Esophagus squamous epithelium (tissue), 5 donors: ENCODE measurements at places on chromosomes 1 and 21.

- no peak for DNase-seq
Observed at GRCh38 chr1:1422465-1423244, 1.6 kb upstream of the ANKRD65 start.

DNA sequence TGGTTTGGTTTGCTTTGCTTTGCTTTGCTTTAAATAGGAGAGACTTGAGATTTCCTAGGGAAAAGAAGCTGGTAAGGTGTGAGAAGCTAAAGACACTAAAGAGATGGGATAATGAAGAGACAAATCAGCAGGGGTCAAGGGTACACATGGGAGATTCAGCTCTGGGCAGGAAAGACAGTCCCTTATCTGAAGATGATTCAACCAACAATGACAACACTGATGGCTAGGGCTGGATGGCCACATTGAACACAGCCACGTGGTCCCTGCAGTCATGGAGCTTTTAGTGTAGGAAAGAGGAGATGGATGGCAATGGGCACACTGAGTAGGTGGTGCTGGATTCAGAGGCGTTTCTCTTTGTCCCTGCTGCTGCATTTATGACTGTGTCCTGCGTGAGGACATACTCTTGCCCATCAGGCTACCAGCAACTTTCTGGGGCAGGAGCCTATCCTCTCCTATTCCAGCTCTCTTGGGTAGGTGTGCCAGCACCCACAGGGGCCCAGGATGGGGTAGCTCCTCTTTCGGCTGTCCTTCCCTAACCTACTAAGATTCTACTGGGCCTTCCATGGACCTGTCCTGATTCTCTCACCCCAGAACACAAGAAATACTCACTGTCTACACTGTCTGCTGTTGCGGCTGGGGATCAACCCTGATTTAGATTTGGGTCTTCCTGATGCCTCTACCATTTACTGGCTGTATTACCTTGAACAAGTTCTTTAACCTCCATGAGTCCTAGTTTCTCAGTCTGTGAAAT, 1.4 kb upstream of the SHISA4 start:
- no peak for DNase-seq

GRCh38 chr1:42170779-42171621, 6.5 kb upstream of the GUCA2A start:
- no peak for DNase-seq

DNA sequence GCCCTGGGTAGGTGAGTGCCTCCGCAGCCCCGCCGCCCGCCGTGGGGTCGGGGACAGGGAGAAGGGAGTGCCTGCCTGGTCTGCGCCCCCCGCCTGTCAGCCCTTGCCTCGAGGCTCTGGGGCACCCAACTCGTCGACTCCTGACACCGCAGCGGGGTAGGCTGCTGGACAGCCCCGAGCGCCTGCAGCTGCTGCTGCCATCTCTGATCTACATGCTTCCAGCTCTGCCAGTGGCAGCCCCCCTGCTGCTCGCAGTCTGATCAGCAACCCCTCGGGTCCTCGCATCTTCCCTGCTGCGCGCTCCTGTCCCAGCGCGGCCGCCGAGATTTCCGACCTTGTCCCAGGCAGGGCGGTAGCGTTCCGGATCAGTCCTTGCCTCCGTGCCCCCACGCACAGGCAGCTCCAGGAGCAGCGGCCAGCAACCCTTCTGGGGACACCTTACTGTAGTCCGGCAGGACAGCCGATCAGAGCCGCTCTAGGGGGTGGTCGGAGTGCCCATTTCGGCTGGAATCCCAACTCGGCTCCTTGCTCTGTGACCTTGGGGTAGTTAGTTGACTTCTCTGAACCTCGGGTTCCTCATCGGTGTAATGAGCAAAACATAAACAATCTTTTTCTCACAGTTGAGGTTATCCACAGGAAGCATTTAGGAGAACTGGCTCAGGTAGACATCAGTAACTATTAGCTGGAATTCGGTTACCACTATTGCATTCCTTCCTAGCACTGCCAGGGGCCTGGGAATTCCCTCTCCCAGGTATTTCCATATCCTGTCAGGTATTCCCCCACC, 540 bp downstream of the BCAN start:
- no peak for DNase-seq

- DNase-seq, result no peak
Observed at GRCh38 chr1:203278082-203278884, 27.0 kb upstream of the BTG2 start.

DNA sequence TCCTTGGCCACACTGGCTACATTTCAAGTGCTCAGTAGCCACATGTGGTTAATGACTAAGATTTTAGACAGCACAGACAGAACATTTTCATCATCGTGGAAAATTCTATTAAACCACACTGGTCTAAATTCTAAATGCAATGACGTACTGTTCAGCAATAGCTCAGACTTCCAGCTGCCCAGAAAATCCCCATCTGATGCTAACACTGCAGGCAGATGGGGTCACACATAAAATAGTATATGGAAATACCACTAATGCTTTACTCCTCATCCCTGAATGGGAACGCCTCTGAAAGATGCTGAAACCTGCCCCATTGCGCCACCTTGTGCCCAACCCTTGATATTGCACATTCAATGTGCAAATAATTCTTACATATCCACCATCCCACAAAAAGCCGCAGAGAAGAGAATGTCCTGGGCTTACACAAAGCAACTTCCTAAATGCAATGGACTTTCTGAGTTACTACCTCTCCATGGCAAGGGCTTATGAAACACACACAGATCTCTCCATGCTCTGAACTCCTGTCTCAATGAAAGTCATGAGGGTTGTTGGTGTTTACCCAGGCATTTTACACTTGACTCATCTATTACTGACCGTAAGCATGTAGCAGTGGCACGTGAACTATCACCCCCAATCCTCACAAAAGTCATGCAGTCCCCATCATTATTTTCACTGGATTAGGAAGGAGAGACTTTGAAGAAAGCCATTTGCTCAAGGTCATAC, 20.3 kb upstream of the SLC5A9 start:
- no peak for DNase-seq

DNA sequence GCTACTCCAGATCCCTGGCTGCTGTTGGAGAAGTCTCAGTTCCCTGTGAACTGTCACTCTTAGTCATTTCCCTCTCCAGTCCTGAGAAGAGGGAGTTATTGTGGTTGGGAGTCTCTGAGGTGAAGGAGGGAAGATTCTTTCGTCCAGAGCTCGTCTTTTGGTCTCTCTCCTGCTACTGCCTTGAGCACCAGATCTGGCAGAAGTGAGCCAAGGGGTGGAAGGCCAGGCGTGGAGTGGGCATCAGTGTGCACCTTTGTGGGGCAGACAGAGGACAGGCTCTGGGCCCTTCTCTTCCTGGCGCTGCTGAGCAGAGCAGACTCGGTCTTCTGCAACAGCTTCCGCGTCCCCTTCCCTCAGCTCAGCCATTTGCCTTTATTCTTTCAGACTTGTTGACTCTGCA, 19.1 kb downstream of the CLCN6 start:
- no peak for DNase-seq

DNA sequence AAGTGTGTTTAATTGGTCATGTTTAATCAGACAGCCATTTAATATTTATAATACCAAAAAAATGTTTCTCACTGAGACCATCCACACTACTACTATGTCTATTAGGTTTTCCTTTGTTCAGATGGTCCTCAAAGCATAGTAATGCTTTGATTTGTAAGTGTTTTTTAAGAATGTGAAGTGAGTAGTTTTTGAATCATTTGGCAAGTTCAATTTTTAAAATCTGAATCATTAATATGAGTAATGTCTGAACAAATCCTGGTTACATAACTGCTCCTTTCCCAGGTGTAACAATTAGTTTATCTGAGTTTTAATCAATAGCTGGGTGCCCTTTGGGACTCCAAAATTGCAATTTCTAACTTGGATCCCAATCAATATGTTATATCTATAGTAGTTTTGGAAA, 23.5 kb upstream of the RPL5 start:
- DNase-seq, result no peak

DNA sequence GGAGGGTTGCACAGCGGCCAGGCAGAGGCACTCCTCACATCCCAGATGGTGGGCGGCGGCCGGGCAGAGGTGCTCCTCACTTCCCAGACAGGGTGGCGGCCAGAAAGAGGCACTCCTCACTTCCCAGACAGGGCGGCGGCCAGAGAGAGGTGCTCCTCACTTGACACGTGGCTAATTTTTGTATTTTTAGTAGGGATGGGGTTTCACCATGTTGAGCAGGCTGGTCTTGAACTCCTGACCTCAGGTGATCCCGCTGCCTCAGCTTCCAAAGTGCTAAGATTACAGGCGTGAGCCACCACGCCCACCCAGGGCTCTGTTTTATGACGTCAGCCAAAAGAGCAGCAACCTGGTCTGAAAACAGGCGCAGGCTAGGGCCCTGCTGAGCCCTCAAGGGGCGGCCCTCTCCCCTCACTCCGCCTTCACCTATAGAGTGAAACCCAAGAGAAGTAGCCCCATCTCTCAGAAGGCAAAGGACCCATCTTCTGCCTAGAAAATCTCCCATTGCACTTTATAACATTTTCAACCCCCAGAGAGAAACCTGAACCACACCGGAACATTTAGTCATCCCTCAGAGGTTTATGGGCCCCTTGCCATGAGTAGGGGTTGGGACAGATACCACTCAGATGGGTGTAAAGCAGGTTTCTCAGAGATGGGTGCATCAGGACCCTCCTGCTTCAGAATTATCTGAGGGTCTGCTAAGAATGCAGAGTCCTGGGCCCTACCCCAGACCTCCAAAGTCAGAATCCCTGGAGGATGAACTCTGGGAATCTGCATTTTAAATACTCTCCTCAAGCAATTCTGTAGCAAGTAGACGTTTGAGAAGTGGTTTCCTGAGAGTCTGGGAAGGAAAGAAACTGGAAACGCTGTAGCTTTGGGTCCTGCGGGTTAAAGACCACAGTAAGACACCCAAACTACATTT, 40.8 kb downstream of the CDK18 start:
- no peak for DNase-seq

DNA sequence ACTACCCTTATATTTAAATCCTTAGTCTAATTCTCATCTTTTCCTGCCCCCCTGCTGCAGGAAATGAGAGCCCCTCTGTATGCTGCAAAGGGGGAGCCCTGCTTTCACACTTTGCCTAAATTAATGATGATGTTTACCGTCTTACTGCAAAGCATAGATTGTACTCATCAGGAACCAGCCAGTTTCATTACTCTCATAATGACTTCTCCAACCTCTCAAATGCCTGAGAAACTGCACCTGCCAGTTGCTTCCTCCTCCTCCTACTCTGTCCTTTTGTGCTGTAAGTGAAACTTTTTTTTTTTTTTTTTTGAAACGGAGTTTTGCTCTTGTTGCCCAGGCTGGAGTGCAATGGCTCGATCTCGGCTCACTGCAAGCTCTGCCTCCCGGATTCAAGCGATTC, 101.7 kb downstream of the ADSS2 start:
- DNase-seq, result no peak

DNA sequence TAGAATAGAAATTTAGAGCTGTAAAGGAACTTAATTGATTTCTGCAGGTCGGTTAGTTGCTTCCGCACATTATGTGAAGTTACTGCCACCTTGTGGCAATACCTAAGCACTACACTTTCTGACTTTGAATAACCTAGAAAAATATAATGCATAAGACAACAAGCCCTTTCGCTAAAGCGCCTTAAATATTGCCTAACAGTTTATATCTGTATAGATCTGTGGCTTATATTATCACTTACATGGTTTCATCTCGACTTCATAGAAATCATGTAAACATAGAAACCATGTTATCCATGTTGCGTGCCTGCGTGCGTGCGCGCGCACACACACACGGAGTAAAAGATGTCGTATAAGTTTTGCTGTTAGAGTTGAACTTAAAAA, 10.9 kb upstream of the IFI16 start:
- no peak for DNase-seq

DNA sequence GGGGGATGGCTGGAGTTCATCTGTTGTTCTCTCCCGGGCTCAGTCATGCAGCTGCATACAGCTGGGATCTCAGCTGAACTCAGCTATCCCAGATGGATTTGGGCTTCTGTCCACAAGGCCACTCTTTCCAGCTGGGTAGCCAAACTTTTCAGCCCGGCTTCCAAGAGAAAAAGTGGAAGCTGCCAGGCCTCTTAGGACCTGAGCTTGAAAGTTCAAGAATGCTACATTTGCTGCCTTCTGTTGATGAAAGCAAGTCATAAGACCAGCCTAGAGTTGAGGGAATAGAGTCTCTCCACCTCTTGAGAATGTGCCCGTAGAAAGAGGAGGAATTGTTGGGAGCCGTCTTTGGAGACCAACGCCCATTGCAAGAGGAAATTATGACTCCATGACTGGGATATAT, 95.3 kb downstream of the C1orf21 start:
- no peak for DNase-seq

DNA sequence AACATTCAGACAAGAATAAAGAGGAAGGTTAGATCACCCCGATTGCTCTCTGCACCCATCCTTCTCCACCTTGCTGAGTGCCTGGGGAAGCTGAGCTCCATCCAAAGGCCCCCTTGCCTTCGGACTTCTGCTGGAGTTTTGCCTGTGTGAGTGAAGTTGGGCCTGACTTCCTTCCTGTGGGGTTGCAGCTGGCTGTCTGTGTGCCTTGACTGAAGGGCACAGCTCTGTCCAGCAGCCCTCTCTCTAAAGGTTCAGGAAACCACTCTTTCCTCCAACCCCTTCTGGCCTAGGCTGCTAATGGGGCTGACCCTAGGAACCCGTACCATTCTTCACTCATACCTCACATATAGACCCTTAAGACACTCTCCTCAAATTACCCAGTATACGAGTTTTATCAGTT, 173.4 kb upstream of the HMCN1 start:
- DNase-seq, result no peak

DNA sequence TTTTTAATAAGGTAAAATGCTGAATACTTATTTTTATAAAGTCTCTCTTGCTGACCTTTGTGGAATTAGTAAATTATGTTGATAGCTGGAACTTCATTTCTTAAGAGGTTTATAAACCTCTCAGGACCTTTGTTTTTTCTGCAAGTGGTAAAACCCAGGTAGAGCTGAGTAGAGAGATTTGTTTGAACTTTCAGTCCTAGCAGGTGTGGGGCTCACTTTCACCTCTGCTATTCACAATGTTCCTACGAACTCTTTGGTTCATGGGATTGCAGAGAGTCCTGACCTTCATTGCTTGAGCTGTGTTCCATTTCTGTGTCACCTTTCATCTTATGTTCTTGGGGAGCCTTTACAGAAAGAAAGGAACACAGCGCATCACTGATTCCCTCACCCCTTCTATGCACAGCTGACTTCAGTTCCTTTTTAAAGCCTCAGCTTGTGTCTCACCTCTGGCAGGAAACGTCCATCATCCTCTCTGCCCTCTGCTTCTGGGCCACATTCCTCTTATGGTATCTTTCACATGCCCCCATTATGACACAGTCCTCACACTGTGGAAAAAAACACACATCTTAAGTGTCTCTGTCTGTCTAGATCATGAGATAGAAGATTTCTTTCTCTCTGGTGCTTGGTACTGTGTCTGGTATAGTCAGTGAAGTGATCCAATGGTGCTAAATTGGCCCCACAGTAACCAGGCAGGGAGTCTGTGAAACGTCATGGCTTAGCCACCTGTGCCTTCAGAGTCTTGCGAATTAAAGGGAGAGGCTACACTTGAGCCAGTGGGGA, 262.5 kb upstream of the B3GALT2 start:
- DNase-seq, result no peak

- DNase-seq, result no peak
Observed at GRCh38 chr1:55702064-55702463, 486.9 kb upstream of the USP24 start.

DNA sequence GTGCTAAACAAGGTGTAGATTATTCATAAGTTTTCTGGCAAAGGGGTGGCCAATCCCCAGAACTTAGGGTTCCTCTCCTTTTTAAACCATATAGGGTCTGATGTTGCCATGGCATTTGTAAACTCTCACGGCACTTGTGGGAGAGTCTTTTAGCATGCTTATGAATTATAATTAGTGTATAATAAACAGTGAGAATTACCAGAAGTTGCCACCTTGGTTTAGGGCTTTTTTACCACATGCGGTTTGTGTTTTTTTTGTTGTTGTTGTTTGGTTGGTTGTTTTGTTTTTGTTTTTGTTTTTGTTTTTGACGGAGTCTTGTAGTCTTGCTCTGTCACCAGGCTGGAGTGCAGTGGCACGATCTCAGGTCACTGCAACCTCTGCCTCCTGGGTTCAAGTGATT, 8.9 kb upstream of the LAX1 start:
- no peak for DNase-seq
